ENCODE measurements at places on chromosomes 13 and 19.

DNA sequence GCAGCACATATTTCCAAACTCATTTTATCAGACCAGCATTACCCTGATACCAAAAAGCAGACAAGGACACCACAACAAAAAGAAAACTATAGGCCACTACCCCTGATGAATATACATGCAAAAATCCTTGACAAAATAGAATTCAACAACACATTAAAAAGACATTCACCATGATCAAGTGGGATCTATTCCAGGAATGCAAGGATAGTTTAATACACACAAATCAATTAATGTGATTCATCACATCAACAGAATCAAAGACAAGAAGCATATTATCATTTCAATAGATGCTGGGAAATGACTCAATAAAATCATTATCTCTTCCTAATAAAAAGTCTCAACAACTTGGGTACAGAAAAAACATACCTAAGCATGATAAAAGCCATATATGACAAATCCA is 11.2 kb downstream of the ZNF347 start:
- DNase-seq: no peak

DNA sequence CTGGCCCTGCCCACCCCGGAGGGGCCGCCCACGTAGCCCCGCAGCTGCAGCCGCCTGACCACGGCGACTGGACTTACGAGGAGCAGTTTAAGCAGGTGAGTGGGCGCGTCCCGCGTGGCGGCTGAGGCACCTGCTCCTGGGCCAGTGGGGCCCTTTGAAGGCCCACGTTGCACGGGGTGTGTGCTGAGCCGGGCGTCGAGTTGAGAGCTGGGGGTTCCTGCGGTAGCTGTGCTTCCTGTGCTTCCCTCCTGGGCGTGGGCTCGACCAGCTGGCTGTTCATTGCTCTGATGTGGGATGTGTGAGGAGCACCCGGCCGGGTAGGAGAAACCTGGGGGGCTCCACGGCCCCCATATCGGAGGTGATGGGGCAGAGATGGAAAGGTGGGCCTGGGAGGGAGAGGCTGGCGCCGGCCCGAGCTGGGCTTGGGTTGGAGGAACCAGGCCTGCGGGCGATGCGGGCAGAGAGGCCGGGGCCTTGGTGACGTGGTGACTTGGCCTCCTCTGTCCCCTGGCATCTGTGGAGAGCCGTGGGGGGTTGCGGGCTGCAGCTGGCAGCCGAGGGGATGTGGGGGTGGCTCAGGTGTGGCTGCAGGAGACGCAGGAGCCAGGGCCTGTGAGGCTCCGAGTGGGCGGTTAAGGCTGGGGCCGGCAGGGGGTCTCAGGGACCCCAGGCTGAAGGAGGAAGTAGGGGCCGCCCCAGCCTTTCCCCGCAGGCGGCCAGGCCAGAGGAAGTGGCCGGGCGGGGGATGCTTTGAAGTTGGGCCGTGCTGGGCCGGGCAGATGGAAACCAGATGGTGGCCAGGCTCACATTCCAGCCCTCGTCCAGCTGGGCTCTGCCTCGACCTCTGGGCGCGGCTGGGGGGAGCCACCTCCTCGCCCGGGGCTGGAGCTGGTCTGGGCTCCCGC is 7.1 kb downstream of the ARID3A start:
- DNase-seq: no peak

DNA sequence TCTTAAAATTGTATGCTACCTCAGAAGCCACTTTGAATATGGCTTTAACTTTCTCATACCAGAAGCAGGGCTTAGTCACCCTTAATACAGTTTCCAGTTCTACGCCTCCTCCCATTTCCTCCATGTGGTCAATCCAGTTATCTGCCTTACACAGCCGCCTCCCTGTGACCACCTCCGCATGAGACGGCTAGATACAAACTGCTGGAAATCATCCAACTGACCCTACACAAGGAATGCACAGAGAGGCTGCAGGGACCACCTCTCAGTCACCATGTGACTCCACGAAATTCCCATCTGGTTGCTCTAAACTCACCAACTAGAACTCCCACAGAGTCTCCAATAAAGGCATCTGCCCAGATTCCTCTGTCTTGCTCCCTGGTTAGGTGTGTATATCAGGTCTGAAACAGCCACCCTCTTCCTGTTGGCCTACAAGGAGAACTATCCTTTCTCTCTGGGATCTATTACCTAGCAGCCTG is 6.8 kb downstream of the ZNF564 start:
- no peak for DNase-seq

- DNase-seq: no peak
Measured at GRCh38 chr13:39106216-39107005, 68.2 kb downstream of the NHLRC3 start.

- no peak for DNase-seq
Measured at GRCh38 chr13:85995788-85996418, 196.7 kb upstream of the SLITRK6 start.

DNA sequence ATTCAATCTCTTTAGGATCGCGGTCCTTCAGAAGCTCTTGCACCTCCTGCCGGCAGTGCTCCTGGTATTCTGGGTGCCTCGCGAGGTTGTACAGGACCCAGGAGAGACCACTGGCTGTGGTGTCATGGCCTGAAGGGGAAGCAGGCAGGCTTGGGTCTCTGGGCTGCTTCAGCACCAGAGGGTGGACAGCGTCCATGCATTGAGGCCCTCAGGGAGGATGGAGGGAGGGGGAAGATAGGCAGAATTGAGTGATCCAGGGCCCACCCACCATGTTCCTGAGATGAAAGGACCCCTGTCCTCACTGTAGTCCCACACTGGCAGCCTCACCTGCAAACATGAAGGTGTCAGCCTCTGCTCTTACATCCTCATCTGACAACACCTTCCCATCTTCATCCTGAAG is 17.9 kb upstream of the OR10H5 start:
- DNase-seq: no peak

DNA sequence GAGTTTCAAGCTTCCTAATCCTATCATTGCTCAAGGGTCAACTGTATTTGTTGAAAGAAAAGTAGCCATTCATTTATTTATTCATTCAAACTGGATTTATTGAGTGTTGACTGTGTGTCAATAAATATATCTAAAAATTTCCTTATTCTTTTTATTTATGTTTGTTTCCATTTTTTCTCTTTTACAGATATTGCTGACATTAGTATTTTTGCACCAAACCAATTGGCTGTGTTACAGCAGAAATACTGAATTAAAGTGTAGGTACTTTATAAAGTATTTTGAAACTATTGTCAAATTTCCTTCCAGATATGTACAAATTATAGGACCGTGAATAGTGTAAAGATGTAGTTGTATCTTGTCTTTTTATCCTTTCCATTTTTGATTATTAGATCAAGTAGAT is 692.0 kb upstream of the SLC10A2 start:
- DNase-seq: no peak

GRCh38 chr19:39115105-39115847 is 10.3 kb upstream of the PAK4 start:
- no peak for DNase-seq

DNA sequence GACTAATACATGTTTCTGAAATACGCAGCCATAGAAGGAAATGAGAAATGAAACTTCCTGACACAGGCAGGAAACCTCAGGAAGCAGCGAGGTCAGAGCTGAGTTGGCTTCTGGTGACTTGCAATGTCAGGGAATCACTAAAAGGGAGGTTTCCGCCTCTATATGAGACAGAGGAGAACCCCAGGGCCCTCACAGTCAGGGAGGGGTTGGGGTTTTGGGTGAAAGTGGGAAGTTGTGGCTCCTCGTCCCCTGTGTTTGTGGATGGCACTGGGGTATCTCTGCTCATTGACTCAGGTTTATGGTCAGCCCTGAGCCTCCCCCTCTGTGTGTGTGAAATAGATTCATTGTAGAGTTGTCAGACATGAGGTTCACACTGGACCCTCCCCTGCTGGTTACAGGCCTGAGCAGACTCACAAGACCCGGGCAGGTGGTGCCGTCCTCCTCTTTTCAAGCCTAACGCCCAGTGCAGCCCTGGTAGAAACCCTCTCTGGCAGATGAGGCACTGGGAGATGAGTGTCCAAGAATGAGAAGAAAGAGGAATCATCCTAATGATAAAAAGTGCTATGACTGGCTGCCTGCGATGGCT is 5.5 kb upstream of the LILRA6 start:
- DNase-seq: no peak
